ENCODE measurements at places on chromosomes 2 and 18.

- no peak for DNase-seq
Observed at GRCh38 chr2:201231781-201232466, 28.4 kb upstream of the CASP8 start.

GRCh38 chr2:172083628-172084394 is 1.5 kb upstream of the DLX1 start:
- DNase-seq: no peak

GRCh38 chr2:128710729-128711128 is 392.1 kb upstream of the HS6ST1 start:
- no peak for DNase-seq

DNA sequence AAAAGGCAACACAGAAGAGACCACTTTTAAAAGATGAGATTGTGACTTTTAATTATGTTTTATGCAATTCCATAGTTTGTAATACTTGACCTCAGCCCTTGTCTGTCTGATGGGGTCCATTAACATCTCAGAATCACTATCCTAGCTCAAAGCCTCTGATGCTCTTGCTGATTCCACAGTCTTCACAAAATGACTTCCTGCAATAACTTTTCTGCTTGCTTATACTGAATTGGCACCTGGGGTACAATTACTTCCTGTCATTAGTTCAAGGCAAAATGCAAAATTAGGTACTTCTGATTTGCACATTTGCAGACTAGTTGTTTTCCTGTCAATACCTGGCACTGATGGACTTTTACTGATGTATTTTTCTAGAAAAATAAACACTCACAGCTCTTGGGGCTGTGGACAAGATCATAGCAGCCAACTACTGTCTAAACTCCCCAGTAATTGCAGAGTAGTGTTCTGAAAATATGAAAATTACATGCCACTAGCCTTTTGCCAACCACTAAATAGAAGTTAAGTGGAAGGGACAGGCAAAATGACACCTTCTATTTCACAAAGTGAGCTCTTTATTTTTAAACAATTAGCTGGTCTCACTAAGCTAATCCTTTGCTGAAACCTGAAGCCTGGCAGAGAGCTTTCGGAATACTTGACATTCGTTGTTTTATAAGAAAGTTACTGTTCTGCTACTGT is 129.1 kb downstream of the PIEZO2 start:
- DNase-seq: no peak

- DNase-seq: no peak
Observed at GRCh38 chr2:234328444-234328990, 168.4 kb downstream of the ARL4C start.
